ENCODE measurements at places on chromosomes 7 and 10.

GRCh38 chr10:97065128-97065527 is 120.6 kb downstream of the SLIT1 start:
- no peak for DNase-seq

DNA sequence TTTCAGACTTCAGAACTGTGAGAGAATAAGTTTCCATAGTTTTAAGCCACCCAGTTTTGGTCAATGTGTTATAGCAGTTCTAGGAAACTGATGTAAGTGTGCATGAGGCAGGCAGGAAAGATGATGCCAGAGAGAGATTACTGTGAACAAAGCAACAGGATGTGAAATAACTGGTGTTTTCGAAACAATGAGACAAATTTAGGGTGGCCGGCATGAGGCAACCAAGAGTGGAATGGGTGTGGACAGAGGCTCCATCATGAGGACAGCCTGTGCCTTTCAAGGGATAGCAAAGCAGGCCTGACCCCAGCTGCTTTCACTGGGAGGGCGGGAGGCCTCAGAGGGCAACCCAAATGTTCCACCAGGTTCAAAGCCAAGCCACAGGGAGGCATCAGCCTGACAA is 67.3 kb upstream of the UCN3 start:
- DNase-seq = no peak

GRCh38 chr10:33010132-33011037 is 52.4 kb upstream of the ITGB1 start:
- no peak for DNase-seq

GRCh38 chr7:122896509-122896908 is 10.2 kb upstream of the CADPS2 start:
- DNase-seq = no peak

- no peak for DNase-seq
These were observed 56.4 kb upstream of the DKK1 start for GRCh38 chr10:52257692-52258075.

DNA sequence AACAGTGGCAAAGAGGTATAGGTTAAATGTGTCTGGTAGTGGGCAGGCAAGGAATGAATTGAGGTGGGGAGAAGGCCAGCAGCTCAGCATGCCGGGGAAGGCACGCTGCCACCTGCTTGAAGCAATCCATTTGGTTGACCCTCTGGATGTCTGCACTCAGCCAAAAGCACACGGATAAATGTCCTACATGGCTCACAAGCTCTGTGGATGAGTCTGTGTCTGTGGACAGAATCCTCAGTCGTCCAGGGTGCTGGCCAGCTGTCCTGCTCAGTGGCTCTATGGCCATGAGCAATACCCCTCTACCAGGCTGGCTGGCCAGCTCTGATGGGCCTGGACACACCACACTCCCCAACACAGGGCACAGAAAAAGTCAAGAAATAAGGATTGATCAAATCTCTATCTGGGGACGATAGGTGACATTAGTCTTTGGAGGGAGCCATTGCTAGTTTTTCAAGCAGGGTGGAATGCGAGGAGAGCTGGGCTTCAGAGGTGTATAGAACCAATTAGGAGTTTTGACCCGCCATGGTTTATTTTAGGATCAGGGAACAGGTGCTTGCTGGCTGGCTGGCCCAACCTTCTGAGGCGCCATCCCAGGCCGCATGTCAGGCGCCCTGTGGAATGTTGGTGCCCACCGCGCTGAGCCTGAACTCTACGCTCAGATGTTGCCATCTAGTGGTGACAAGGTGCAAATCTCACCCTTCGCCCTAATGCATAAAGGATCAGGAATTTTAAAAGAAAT is 493.4 kb downstream of the TNS3 start:
- no peak for DNase-seq

DNA sequence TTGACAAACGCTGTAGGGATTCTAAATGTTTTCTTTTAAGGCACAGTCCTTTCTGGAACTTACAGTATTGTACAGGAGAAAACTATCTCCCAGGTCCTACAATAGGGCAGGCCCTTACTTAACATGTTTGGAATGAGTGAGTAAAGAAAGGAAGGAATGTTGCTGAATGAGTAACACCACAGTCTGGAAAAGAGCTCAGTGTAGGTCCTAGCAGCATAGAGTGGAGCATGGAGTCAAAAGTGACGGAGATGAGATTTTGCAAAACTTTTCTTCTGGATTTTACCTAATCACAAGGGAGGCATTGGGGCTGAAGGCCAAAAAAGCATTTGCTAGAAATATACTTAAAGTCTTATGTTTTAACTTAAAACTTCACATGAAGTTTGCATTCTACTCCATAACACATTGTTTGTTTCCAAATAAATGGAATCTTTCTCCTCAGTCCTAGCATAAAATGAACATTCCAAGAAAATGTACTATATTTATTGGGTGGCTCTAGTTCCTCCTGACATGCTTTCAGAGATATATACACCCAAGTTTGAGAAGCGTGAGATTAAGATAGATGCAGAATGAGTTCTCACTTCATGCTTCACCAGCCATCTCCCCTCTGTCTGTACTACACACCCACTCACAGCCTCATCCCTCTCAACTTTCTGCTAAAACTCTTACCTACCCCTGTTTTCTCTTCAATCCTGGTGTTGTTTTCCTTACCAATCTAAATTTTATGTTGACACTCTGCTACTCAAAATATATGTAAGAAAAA is 20.2 kb upstream of the ADD3 start:
- no peak for DNase-seq

DNA sequence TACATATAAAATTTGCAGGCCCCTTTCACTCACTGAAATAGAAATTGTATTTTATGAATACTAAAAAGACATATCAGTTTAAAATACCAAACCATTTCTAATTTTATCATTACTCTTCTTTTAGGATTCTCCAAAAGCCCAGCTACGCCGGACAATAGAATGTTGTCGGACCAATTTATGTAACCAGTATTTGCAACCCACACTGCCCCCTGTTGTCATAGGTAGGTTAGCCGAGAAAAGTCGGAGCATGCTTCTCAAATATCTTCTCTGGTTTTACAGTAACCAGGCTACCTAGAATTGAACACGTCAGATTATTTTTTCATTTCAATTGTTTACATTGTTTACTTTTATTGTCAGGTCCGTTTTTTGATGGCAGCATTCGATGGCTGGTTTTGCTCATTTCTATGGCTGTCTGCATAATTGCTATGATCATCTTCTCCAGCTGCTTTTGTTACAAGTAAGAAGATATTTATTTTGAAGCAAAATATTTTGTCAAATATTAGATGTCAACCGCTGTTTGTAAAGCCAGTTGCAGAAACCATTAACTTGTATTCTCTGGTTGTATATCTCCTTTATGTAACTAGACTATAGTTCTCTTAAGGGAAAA is 57.6 kb downstream of the MMRN2 start:
- no peak for DNase-seq

GRCh38 chr7:112336936-112337576 is 113.2 kb upstream of the IFRD1 start:
- DNase-seq = no peak
